ENCODE measurements at places on chromosomes 16 and 17.

GRCh38 chr17:290626-291025, 62.0 kb downstream of the RPH3AL start:
- no peak for DNase-seq

- no peak for DNase-seq
These were observed 248.0 kb upstream of the GSE1 start for GRCh38 chr16:85365120-85365519.

- no peak for DNase-seq
These were observed 3.1 kb downstream of the PLCG2 start for GRCh38 chr16:81782236-81782635.

DNA sequence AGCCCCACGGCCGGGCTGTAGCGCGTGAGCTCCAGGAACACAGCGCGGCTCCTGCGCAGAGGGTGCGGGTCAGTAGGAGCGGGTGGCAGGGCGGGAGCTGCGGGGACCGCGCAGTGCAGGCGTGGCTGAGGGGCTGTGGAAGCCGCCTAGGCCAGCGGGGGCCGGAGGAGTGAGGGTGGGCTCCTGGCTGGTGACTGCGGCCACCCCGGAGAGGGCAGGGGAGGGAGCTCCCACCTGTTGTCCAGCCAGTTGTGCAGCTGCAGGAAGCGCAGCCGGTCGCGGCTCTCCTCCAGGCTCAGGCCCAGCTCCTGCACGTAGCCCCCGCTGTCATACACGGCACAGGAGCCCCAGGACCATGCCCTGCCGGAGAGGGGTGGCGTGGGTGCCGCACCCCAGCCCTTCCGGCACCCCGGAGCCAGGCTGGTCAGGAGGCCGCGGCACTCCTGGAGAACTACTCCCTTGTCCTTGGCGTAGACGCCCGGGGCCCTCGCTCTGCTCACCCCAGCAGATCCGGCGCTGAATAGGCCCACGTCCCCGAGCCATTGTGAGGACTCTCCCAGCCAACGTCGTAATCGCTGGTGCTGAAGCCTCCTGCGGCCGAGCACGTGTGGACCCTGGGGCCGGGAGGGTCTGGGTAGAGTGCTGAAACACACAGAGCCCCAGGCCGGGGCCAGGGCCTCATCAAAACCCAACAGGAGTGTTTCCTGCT, 43.9 kb downstream of the TSC2 start:
- DNase-seq: no peak

DNA sequence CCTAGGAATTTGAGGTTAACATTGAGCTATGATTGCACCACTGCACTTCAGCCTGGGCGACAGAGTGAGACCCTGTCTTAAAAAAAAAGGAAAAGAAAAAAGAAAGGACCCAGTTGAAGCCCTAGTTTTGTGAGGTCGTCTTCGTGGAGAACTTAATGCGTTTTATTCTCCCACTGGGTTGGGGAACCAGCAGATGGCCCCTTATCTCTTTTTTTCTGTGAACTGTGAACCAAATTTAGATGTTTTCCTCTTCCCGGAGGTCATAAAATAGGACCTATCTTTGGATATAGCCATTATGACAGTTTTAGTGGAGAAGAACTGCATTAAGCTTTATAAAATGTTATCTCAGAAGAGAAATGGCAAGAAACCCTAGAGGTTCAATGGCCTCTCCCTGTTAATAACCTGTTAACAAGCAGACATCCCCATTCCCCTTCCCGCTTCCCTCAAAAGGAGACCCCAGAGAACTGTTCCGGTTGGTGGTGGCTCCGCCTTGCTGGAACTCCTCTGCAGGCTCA, 23.5 kb downstream of the KIAA0513 start:
- DNase-seq: no peak

GRCh38 chr16:35792516-35793285, 2333.3 kb downstream of the TP53TG3F start:
- no peak for DNase-seq

DNA sequence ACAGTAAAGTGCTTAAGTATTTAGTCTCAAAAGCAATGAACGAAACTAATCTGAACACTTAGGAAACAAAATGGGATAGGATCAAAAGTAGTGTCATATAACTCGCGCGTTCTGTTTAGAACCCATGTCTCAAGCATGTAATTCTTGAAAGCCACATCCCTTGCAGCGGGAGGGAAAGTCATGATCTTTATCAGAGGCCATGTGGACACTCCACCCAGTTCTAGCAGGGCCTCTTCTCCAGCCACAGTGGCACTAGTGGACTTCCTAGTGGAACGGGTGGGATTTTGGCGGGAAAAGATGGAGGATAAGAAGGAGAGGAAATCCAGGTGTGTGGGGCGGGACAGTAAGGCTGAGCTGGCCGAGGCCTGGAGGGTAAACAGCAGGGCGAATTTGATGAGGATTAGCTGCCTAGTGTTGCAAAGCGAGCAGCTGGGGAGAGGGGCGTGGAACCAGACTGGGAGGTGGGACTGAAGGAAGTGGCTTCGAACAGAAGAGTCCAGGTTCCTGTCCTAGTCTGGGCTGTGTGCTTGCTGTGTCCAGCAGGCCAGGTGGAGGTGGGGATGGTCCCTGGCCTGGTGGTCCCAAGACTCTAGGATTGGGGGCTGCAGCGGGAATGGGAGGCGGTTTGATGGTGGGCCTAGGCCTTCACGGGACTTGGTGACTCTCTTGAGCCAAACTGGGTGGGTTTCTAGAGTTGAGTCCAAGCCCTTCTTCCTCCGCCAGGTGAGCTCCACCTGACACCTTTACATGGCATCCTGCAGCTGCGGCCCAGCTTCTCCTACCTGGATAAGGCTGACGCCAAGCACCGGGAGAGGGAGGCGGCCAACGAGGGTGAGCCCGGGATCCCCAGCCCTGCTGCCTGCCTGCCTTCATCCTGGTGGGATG, 15.9 kb downstream of the POLR3E start:
- DNase-seq: no peak

DNA sequence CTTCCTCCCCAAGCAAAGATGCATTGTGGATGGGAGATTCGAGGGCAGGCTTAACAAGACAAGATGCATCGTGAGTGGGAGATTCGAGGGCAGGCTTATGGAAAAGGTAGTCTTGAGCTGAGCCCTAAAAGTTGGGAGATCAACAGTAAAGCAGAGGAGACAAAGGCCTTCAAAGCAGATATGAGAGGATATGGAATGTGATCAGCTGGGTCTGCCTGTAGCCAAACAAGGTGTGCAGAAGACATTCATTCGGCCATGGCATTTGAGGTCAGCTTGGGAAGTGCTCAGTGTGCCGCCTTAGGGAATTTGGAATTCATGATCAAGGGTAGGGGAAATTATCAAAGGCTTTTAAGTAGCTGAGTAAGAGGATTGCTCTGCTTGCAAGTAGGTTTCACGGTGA, 39.5 kb downstream of the DNAH9 start:
- no peak for DNase-seq
